ENCODE measurements at places on chromosomes 3 and 15.

DNA sequence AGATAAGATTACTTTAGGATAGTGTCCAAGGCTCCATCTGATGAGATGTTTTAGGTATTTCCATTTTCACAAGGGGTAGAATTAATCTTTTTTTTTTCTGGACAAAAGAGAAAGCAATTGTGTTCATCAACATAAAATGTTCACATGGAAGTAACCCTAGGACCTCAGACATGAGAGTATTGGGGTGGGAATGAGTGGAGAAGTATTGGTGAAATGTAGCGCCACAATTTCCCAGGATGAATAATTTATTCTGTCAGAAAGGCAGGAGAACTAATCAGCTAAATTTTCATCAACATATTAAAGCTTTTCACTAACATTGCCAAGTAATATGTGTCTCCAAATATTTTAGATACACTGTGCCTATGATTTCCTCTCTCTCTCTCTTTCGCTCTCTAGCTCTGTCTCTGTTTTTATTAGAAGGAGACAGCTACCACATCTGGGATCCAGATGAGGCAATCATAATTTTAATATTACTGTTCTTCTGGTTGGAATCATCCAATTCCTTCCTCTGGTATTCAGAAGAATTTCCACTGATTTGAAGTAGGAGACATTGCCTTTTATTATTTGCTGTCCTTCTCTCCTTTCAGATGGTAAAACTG lies 21.6 kb upstream of the ZNF280D start:
- H3K27ac ChIP-seq = peak overlapping the region; percentile 25
- no peak overlapping the region for H3K4me3 ChIP-seq
- H3K36me3 ChIP-seq = no peaks in the 10 kb centered on the region
- DNase-seq = no peak
- H3K4me1 ChIP-seq = peaks cover 5% of the 10 kb centered on the region

DNA sequence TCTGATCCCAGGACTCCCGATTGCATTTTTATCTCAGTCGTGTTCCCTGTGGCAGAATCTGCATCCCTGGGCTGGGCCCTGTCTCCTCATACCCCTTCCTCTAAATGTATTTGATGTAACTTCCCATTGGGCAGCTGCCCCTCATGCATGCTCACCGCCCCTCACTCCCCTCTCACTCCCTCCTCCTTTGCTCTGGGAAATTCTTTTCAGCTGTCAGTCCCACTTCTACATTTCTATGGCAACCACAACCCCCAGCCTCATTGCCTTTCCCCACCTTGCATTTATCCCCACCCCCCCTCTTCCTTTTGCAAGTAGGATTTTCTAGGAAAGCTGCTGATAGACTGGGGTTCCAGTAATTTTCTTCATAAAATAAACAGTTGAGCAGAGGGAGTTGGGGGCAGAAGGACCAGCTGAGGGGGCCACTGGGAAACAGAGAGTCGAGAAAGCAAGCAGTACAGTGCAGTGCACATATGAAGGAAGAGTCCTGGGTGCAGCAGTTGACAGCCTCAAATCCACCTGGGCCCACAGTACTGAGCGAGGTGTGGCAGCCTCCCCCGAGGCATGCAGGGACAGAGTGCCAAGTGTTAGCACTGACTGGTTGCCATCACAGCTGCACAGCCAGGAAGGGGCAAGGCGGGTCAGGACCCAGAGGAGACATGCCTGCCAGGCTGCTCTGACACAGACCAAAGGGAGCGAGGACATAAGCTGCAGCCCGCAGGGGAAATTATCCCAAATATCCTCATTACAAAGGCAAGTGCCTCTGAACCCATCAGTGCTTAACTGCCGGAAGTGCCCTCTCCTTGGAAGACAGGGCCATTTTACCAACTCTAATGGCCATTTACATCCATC lies 476.3 kb downstream of the EPHB1 start:
- H3K27me3 ChIP-seq = no peaks in the 10 kb centered on the region
- no peak overlapping the region for H3K27ac ChIP-seq
- DNase-seq = no peak

GRCh38 chr3:101172516-101172915 lies 147.9 kb downstream of the IMPG2 start:
- H3K4me3 ChIP-seq = no peak overlapping the region
- no peak for DNase-seq
- H3K36me3 ChIP-seq = no peaks in the 10 kb centered on the region
- H3K4me1 ChIP-seq = no peaks in the 10 kb centered on the region
- no peak overlapping the region for H3K27ac ChIP-seq
- H3K27me3 ChIP-seq = no peaks in the 10 kb centered on the region

GRCh38 chr3:20130106-20130505 lies 55.9 kb downstream of the SGO1 start:
- no peak for DNase-seq
- no peaks in the 10 kb centered on the region for H3K27me3 ChIP-seq
- H3K27ac ChIP-seq = no peak overlapping the region
- H3K4me1 ChIP-seq = no peaks in the 10 kb centered on the region
- H3K36me3 ChIP-seq = no peaks in the 10 kb centered on the region

GRCh38 chr3:60246361-60246760 lies 1004.9 kb downstream of the FHIT start:
- H3K27ac ChIP-seq = no peak overlapping the region
- DNase-seq = no peak
- H3K4me3 ChIP-seq = no peak overlapping the region
- no peaks in the 10 kb centered on the region for H3K36me3 ChIP-seq

DNA sequence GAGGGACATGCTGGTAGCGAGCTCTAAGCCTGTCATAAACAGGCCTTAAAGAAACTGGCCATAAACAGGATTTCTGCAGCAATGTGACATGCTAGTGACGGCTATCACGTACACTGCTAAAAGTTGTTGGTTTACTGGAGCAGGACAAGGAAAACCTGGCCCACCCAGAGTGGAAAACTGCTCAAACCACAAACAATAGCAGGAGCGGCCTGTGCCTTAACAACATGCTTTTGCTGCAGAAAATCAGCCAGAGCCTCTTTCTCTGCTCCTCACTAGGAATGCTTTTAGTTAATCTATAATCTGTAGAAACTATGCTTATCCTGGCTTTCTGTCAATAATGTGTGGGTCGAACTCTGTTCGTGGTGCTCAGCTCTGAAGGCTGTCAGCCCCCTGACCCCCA lies 202.9 kb upstream of the UBE3A start:
- H3K4me1 ChIP-seq = no peaks in the 10 kb centered on the region
- no peak for DNase-seq
- H3K27me3 ChIP-seq = no peaks in the 10 kb centered on the region
- no peak overlapping the region for H3K4me3 ChIP-seq
- no peak overlapping the region for H3K27ac ChIP-seq

- no peak overlapping the region for H3K27ac ChIP-seq
- H3K4me1 ChIP-seq = peaks cover 5% of the 10 kb centered on the region
- no peaks in the 10 kb centered on the region for H3K36me3 ChIP-seq
- no peaks in the 10 kb centered on the region for H3K27me3 ChIP-seq
These were observed 201.8 kb downstream of the ABHD5 start for GRCh38 chr3:43892526-43892925.

- H3K27me3 ChIP-seq = no peaks in the 10 kb centered on the region
- peaks cover 13% of the 10 kb centered on the region for H3K36me3 ChIP-seq
- no peaks in the 10 kb centered on the region for H3K4me1 ChIP-seq
- DNase-seq = no peak
- H3K4me3 ChIP-seq = no peak overlapping the region
- H3K27ac ChIP-seq = no peak overlapping the region
These were observed 11.9 kb downstream of the PRKAR2A start for GRCh38 chr3:48835650-48836366.

- H3K27me3 ChIP-seq = no peaks in the 10 kb centered on the region
- H3K27ac ChIP-seq = peak overlapping the region; percentile 30
- H3K4me3 ChIP-seq = no peak overlapping the region
- no peak for DNase-seq
These were observed 44.2 kb upstream of the KY start for GRCh38 chr3:134694946-134695543.

DNA sequence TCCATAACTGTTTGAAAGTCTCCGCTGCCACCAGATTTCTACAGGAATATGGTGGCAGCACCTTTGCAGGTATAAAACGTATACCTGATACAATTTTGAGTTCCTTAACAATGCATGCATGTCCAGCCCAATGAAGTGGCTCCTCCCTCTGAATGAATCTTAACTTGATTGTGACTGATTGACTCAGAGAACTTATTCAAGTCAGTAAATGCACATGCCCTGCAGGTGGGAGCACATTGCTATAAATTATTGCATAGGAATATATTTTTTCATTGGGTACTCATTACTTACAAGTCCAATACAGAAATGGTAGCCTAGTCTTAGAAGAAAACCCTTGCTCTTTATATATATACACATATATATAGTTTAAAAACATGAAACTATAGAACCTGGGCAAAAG lies 259.3 kb downstream of the BBX start:
- no peak overlapping the region for H3K27ac ChIP-seq
- no peak for DNase-seq
- no peaks in the 10 kb centered on the region for H3K27me3 ChIP-seq
- H3K4me1 ChIP-seq = no peaks in the 10 kb centered on the region

GRCh38 chr3:194300936-194301335 lies 50.2 kb downstream of the CPN2 start:
- no peak for DNase-seq
- no peaks in the 10 kb centered on the region for H3K36me3 ChIP-seq
- H3K27ac ChIP-seq = no peak overlapping the region

- DNase-seq = no peak
- H3K4me3 ChIP-seq = no peak overlapping the region
- H3K36me3 ChIP-seq = no peaks in the 10 kb centered on the region
- H3K4me1 ChIP-seq = no peaks in the 10 kb centered on the region
- no peaks in the 10 kb centered on the region for H3K27me3 ChIP-seq
These were observed 339.6 kb upstream of the ROBO2 start for GRCh38 chr3:76700323-76700722.

Data from esophagus squamous epithelium (tissue), 5 donors.